ENCODE measurements at places on chromosomes 7 and 10.

DNA sequence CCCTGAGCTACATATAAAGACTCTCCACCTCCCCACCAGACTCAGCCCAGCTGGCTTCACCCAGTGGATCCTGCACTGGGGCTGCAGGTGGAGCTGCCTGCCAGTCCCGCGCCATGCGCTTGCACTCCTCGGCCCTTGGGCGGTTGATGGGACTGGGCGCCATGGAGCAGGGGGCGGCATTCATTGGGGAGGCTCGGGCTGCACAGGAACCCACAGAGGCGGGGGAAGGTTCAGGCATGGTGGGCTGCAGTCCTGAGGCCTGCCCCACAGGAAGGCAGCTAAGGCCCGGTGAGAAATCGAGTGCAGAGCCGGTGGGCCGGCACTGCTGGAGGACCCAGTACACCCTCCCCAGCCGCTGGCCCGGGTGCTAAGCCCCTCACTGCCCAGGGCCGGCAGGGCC is 157.2 kb upstream of the GNAI1 start:
- DNase-seq = no peak

- DNase-seq = no peak
These were observed 383 bp downstream of the MARVELD1 start for GRCh38 chr10:97713826-97714400.

DNA sequence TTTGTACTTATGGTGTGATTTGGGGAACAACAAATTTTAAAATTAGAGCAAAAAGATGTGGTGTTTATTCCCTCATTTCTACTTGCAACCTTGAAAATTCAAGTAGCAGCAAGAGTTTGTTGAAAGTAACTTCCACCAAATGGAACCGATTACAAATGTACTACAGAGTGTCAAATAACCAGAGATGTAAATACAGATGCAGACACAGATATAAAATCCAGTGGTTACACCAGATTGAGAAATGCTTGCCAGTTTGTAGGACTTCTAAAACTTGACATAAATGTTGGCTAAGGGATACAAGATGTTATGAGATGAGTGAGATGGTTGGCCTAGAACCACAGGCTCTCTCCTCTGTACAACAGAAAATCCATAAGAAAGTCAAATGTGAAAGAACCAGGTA is 162.1 kb downstream of the DIP2C start:
- no peak for DNase-seq

DNA sequence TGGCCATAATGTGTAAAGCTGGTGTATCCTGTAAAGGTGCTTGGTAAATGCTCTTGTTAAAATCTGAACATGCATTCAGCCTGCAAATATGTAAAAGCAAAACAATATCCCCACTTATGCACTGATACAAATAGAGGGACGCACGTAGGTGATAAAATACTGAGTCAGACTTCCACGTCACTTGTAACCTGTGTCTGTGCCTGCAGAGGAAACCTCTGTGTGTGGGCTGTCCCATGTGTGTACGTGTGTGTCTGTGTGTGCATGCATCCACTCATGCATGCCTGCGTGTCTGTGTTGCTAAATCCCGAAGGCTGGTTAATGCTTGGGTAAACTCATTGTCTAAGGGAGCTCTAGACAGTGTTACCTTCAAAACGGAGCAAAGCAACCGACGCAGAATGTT is 68.9 kb downstream of the KLF6 start:
- no peak for DNase-seq

DNA sequence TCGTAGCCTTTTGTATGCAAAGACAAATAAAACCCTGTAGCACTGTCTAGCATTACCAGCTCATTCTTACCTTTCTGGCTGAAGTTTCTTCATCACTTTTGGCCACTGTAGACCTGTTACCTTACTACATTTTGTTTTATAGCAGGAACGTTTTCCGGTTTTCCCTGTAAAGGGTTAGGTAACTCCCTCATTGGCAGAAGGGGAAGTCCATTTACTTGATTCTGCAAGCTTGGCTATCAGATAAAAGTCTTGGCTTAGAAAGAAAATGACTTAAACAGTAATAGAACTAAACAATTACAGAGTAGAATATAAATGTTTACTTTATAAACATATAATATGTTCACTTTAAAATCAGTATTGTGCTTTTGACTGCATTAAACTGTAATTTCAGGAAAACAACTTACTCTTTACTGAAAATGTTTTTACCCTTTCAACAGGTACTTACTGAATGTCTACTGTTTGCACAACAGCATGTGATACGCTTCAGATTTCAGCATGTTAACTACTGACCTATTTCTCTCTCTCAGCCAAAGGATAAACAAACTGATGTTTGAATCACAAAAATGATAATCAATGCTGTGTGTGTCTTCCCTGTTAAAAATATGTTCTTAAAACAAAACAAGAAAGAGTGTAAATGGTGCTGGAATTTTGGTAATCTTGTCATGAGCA is 67.1 kb downstream of the OTUD1 start:
- DNase-seq = no peak

GRCh38 chr7:11212816-11213215 is 239.1 kb downstream of the PHF14 start:
- DNase-seq = no peak

Data from activated T-cell treated with anti-CD3 and anti-CD28 coated beads for 4 hours (primary cell).